Mucosa of descending colon (tissue), 3 donors: ENCODE measurements at places on chromosomes 16 and 17.

- DNase-seq: no peak
These were observed 86.6 kb downstream of the SNX11 start for GRCh38 chr17:48194097-48194550.

GRCh38 chr16:85570213-85570734, 42.8 kb upstream of the GSE1 start:
- DNase-seq: no peak

GRCh38 chr17:320809-321385, 31.7 kb downstream of the RPH3AL start:
- DNase-seq: no peak

GRCh38 chr16:68356919-68357286, 46.1 kb downstream of the PRMT7 start:
- DNase-seq: no peak
